ENCODE measurements at places on chromosomes 1 and 21. TPM values are rescaled to one million over a fixed set of nuclear protein-coding genes. Genes with fewer than 3 reads are reported as not detected.
A peak's percentile ranks its signal among the peaks of the same experiment; 100 is the strongest.

GRCh38 chr1:247102381-247102780 is 1.8 kb downstream of the ZNF669 start:
- no peak overlapping the region for H3K4me3 ChIP-seq
- no peak overlapping the region for H3K27ac ChIP-seq
- H3K36me3 ChIP-seq, result peaks cover 48% of the 10 kb centered on the region
- H3K4me1 ChIP-seq, result peaks cover 25% of the 10 kb centered on the region
- H3K27me3 ChIP-seq, result no peaks in the 10 kb centered on the region

DNA sequence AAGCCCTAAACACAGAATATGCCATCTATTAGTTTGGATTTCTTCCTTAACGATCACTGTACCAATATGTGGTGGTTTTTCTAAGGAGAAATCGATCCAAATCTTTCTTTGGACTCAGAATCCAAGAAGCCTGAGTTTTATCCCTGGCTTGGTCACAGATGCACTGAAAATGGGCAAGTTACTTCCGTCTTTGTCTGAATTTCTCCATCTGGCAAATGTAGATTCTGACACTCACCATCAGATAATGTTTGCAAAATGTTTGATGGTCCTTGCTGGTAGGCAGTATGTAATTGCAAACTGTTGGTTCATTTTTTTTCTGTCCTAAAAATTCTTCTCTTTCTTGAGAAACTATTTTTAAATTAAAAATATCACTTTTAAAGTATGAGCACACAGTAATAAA is 115.0 kb downstream of the TSEN15 start:
- H3K4me3 ChIP-seq, result no peak overlapping the region
- no peaks in the 10 kb centered on the region for H3K36me3 ChIP-seq
- H3K27me3 ChIP-seq, result no peaks in the 10 kb centered on the region
- ATAC-seq, result no peak
- H3K4me1 ChIP-seq, result no peaks in the 10 kb centered on the region
- H3K27ac ChIP-seq, result no peak overlapping the region

- no peak overlapping the region for H3K27ac ChIP-seq
- no peak for ATAC-seq
- peaks cover 14% of the 10 kb centered on the region for H3K4me1 ChIP-seq
- H3K4me3 ChIP-seq, result no peak overlapping the region
These were observed 7.4 kb downstream of the IFNAR1 start for GRCh38 chr21:33332143-33332542.

GRCh38 chr1:212952641-212952976 is 2.3 kb downstream of the VASH2 start:
- no peaks in the 10 kb centered on the region for H3K4me1 ChIP-seq
- peak overlapping the region; percentile 7 for H3K4me3 ChIP-seq
- H3K36me3 ChIP-seq, result no peaks in the 10 kb centered on the region
- H3K27me3 ChIP-seq, result peaks cover 25% of the 10 kb centered on the region
- peak overlapping the region; percentile 31 for H3K27ac ChIP-seq

GRCh38 chr1:110292031-110292741 is 47.0 kb upstream of the RBM15 start:
- H3K27me3 ChIP-seq, result no peaks in the 10 kb centered on the region
- no peaks in the 10 kb centered on the region for H3K36me3 ChIP-seq
- no peaks in the 10 kb centered on the region for H3K4me1 ChIP-seq

- H3K27ac ChIP-seq, result no peak overlapping the region
- H3K4me3 ChIP-seq, result no peak overlapping the region
- H3K4me1 ChIP-seq, result no peaks in the 10 kb centered on the region
- H3K27me3 ChIP-seq, result no peaks in the 10 kb centered on the region
These were observed 533.7 kb upstream of the PKN2 start for GRCh38 chr1:88150330-88150729.

DNA sequence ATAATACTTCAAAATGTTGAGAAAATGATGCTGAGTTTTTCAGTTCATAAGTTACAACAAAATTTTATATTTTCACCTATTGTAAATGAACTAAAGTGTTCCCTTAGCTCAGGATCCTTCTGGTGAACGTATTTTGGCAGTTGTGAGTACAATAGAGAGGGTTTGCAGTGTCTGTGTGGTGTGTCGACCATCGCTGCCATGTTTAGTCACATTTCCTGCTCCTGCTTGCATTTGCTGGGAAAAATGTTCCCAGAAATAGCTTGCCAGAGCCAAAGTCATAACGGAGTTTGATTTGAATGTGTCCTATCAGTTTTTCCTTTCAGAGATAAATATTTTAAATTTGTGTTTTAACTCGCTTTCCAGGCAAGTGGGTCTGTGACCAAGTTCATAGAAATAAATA is 117.1 kb upstream of the COL6A1 start:
- no peaks in the 10 kb centered on the region for H3K36me3 ChIP-seq
- no peaks in the 10 kb centered on the region for H3K4me1 ChIP-seq
- ATAC-seq, result no peak
- no peak overlapping the region for H3K4me3 ChIP-seq
- no peak overlapping the region for H3K27ac ChIP-seq
- H3K27me3 ChIP-seq, result peaks cover 11% of the 10 kb centered on the region

GRCh38 chr1:45987204-45987603 is 145.2 kb downstream of the PIK3R3 start:
- no peak overlapping the region for H3K27ac ChIP-seq
- no peaks in the 10 kb centered on the region for H3K27me3 ChIP-seq
- no peak for ATAC-seq

- H3K4me1 ChIP-seq, result no peaks in the 10 kb centered on the region
- no peaks in the 10 kb centered on the region for H3K27me3 ChIP-seq
- H3K4me3 ChIP-seq, result no peak overlapping the region
These were observed 86.1 kb downstream of the OBSCN start for GRCh38 chr1:228293816-228294500.

DNA sequence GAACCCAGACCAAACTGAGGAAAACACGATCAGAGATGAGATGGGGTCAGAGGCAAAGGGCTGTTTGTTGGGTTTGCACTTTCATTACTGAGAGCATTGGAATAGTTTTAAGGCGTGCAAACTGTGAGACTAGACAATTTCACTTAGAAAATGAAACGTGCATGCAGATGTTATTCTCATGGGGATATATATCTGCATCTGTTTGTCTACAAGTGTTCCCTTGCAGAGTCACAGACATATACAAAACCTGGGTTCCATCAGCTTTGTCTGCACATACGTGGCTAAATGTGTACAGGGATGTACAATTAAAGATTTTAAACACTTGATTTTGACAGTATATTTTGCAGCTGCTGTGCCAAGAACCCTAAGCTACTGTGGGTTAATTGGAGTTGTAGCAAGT is 355.4 kb downstream of the KIF26B start:
- no peaks in the 10 kb centered on the region for H3K36me3 ChIP-seq
- H3K27me3 ChIP-seq, result peaks cover 5% of the 10 kb centered on the region
- H3K27ac ChIP-seq, result no peak overlapping the region
- no peaks in the 10 kb centered on the region for H3K4me1 ChIP-seq
- no peak overlapping the region for H3K4me3 ChIP-seq

DNA sequence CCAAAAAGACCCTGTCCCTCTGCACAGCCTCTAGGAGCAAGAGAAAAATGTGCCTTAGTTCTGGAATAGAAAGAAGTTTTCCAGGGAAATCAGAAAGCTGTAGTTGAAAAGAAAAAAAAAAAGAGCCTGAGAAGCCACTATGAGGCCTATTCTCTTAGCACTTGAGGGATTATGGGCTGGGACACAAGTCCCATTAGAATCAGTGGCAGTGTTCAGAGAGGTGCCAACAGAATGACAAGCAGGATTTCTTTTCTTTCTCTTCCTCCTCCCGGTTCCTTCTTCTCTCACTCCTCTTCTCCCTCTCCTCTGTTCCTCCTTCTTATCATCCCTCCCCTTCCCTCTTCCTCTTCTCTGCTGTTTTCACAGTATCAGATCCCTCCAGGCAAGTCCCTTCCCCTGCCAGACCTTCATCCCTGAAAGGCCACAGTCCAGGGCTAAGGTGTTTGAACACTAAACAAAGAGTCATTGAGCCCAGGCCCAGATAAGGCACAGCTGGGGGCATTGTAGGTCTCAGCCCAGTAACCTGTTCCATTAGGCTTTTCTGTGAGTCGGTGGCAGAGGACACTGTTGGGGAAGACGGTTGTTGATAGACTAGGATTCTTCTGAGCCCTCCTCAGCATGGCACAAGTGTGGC is 64.7 kb upstream of the LPGAT1 start:
- no peak overlapping the region for H3K4me3 ChIP-seq
- H3K4me1 ChIP-seq, result no peaks in the 10 kb centered on the region
- no peaks in the 10 kb centered on the region for H3K27me3 ChIP-seq
- H3K36me3 ChIP-seq, result no peaks in the 10 kb centered on the region

DNA sequence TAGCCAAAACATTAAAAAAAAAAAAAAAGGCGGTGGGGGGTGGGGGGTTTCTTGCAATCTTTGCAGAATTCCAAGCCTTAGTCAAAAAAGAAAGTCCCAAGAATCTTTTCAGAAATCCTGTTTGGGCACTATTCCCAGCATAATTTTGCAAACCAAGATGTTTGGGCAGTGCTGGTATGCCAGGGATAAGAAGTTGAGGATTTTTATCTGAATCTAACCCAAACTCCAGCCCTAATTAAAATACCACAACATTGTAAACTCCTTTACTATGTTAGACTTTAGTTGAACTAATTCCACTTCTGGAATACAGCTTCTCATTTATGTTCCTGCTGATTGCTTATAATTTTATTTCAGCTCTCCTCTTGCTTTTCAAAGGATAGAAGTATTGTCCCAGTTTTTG is 504.1 kb upstream of the ADGRL2 start:
- no peak overlapping the region for H3K27ac ChIP-seq
- no peaks in the 10 kb centered on the region for H3K27me3 ChIP-seq
- no peak overlapping the region for H3K4me3 ChIP-seq
- no peaks in the 10 kb centered on the region for H3K36me3 ChIP-seq
- no peak for ATAC-seq

DNA sequence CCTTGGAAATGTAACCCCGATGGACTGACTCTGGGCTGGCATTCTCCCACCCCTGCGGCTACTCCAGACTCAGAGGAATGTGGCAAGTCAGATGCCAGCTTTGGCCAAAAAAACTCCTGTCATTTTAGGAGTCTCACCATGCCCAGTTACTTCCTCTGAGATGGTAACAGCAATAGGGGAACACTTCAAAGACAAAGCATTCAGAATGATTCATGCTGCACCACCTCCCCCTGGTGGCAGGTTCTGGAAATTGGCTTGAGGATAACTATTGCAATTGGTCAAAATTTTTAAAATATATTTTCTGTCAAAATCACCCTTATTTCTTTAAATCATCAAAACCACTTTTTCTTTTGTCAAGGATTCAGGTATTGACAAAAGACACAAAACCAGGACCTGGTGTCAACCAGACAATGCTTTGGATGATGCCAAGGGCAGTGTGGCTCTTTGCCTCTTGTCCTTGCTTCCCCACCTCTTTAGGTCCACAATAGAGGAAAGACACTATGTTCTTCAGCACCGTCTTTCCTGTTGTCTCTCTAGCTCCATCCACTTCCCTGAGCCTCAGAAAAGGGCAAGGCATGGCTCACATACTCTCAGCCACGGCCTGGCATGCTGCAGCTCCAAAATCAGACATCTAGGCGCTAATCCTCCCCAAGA is 9.9 kb upstream of the CDCA8 start:
- H3K36me3 ChIP-seq, result peaks cover 4% of the 10 kb centered on the region
- ATAC-seq, result no peak
- no peak overlapping the region for H3K27ac ChIP-seq

DNA sequence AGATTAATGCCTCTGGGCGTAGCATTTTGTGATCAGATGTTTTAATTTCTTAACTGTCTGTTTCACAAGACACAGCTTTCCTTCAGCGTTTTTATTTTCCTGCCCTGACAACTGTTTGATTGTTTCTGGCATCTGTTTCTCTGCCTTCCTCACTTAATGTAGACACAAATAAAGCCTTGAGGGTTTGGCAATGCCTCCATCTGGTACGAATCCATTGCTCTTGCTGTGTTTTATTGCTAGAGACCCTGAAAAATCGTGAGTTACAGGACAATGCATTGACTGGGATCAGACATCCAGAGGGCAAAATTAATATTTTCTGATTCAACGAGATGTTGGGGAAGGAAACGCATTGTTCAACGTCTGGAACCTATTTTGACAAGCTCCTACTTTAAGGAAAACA is 363.5 kb downstream of the MRPL39 start:
- H3K27ac ChIP-seq, result no peak overlapping the region
- no peak overlapping the region for H3K4me3 ChIP-seq
- no peak for ATAC-seq
- H3K27me3 ChIP-seq, result no peaks in the 10 kb centered on the region

DNA sequence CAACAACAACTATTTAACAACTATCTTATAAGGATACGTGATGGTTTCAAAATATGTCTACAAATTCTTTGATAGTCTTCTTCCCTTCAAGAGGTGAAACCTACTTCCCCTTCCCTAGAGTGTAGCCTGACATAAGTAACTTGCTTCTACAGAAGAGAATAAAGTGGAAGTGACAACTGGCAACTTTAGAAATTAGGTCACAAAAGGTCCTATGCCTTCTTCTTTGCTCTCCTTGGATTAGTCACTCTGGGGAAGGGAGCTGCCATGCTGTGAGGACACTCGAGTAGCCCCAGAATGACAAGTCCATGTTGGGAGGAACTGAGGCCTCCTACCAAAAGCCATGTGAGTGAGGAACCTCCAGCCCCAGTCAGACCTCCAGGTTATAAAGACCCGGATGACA is 19.2 kb downstream of the EFCAB14 start:
- H3K27me3 ChIP-seq, result no peaks in the 10 kb centered on the region
- H3K27ac ChIP-seq, result no peak overlapping the region
- no peaks in the 10 kb centered on the region for H3K36me3 ChIP-seq
- H3K4me1 ChIP-seq, result no peaks in the 10 kb centered on the region

GRCh38 chr1:232263452-232263851 is 366.5 kb downstream of the SIPA1L2 start:
- H3K36me3 ChIP-seq, result no peaks in the 10 kb centered on the region
- no peaks in the 10 kb centered on the region for H3K27me3 ChIP-seq
- no peak for ATAC-seq
- no peak overlapping the region for H3K4me3 ChIP-seq

GRCh38 chr21:34307991-34308532 is 55.7 kb upstream of the KCNE2 start:
- H3K27me3 ChIP-seq, result no peaks in the 10 kb centered on the region
- H3K36me3 ChIP-seq, result no peaks in the 10 kb centered on the region
- no peak overlapping the region for H3K4me3 ChIP-seq

DNA sequence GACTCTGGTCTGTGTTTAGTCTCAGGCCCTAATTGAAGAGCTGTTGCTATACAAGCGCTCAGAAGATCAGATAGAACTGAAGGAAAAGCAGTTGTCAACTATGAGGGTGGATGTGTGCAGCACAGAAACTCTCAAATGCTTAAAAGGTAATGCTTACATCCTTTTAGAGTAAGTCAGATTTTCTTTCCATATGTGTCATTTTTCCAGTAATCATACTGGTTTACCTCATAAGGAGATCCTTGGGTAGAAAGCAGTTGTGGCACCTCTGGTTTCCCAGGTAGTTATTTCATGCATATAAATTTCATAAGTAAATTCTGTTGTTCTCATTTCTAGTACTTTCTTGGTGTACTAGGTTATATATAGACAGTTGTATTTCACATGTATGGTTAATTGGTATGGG is 43.0 kb upstream of the TARS2 start:
- no peaks in the 10 kb centered on the region for H3K4me1 ChIP-seq
- no peak overlapping the region for H3K4me3 ChIP-seq
- peaks cover 3% of the 10 kb centered on the region for H3K36me3 ChIP-seq
- no peak for ATAC-seq
- H3K27ac ChIP-seq, result no peak overlapping the region

Gene CDK18
- 13.7 TPM for total RNA-seq

Gene CD1B
- total RNA-seq, result not detected

Gene DPT
- 75.2 TPM for total RNA-seq

Measured in gastroesophageal sphincter (tissue), 4 donors.